ENCODE measurements at places on chromosomes 5 and 9.

DNA sequence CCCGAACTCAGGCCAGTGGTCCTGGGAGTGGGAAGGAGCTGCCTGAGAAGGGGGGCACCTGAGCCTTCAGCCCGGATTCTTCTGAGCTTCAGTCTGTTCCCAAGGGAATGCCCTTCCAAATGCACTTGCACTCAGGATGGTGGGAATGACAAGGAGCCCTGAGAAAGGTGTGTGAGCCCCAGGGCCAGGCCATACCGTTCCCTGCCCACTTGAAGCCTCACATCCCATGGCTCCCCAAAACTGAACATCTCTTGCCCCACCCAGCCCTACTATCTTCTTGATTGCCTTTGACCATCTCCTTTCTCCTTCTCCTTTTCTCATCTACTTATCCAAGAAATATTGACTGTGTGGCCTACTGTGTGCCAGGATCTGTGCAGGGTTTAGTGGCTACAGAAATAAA, 84.4 kb upstream of the HSPA9 start:
- DNase-seq, result no peak

- no peak for DNase-seq
Measured at GRCh38 chr5:62935660-62936059, 357.0 kb downstream of the LRRC70 start.

- DNase-seq, result no peak
Measured at GRCh38 chr5:107806705-107807104, 136.0 kb upstream of the EFNA5 start.

GRCh38 chr9:76985581-76985980, 33.9 kb upstream of the FOXB2 start:
- no peak for DNase-seq

- DNase-seq, result no peak
Measured at GRCh38 chr9:135321580-135321979, 158.0 kb upstream of the PPP1R26 start.

DNA sequence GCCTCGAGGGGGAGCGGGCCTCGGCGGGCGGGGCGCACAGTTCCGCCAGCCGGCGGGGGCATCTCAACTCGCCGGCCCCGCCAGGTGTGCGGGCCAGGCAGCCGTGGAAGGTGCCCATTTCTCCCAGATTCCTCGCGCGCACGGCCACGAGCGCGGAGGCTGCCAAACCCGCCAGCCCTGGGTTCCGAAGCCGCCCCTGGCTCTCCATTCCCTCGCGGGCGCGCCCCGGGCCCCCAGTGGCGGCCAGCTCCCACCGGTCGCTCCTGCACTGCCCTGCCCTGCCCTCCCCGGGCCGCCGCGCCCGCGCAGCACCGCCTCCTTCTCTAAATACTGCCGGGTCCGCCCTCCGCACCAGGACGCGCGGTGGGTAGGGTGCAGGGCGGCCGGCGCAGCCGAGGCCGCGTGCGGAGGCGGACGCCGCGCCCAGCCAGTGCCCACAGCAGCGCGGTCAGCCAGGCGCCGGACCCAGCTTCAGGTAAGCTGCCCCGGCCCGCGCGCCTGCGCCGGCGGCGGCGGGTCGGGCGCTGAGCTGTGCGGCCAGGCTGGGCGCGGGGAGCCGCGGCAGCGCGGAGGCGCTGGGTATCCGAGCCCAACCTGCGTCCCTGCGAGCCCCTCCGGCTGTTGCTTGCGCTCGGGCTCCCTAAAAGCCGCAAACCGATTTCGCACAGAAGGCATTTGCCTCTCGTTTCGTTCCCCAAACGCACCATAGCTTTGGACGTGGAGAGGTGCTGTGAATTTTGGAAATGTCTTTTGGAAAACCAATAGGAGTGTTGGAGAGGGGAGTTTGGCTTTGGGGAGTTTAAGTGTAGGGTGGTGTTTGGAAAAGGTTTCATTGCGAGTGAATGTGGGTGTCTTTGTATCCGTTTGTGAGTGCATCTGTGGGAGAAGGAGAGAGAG, at the start of gene TMEM171:
TSS of gene TMEM171 (plus strand) at position 354 of the 897 bp plus-strand sequence. CDS start 2,799 bp downstream, outside the sequence.
- DNase-seq, result no peak

- DNase-seq, result no peak
Measured at GRCh38 chr5:78771260-78772205, 123.0 kb upstream of the LHFPL2 start.

DNA sequence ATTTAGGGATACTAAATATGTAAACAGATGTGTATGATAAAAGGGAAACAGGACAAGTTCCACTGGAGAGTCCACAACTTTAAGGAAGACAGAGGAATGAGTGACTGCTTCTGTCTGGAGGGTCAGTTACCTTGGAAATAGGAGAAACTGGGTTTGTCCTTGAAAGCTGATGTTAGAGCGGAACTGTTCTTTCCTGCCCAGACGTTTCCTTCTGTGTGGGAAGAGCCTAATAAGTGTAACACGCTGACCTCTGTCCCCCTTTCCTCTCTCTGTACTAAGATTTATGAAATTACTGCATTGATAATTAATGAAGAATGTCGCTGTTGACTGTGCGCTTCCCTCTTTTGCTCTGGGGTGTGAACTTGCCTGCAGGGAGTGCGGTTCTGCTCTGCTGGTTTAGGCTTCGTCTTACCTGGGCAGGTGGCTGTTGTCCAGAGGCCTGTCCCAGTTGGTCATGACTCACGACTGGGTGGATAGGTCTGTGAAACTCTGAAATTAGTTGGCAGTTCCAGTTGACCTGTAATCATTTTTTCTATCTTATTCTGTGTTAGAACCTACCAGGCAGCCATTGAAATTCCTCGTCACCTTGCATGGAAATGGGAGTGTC, 126.8 kb downstream of the MTRR start:
- DNase-seq, result no peak

GRCh38 chr9:68808338-68808890, 103.4 kb downstream of the PIP5K1B start:
- peak; percentile 84 for DNase-seq

GRCh38 chr5:58403822-58404433, 56.0 kb downstream of the PLK2 start:
- no peak for DNase-seq

DNA sequence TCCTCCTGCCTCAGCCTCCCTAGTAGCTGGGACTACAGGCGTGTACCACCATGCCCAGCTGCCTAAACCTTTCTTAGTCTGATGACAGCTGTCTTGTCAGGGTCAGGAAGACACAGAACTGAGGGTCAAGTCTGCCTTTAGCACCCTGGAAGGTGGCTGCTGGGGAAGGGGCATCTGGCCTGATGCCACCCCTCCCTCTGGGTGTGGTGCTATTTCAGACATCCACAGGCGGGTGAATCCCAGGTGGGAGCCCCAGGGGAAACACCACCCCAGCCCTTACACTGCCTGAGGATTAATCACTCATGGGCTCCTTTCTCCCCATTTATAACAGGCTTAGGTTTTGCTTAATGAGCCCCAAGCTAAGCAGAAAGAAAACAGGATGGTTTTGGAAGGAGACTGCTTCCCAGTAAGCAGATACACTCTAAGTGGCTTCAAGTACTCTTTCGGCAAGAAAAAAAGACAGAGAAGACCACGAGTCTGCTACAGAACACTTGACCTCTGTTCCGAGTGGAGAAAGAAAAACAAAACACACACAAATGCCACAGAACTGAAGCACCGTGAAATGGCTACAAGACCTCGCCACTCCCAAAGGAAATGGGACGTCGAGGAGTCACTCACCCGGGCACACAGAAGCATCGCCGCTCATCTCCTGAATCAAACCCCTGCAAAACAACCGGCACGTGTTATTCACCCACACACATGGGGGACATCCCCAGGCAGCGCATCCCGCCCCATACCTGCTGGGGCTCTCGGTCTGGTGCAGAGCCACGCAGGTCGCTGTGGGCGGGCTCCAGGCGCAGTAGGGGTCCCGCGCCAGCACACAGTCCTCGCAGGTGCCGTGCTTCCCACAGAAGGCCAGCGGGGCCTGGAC, 62.4 kb downstream of the SECISBP2 start:
- no peak for DNase-seq

GRCh38 chr5:57411982-57412381, 70.6 kb downstream of the ACTBL2 start:
- DNase-seq, result no peak

DNA sequence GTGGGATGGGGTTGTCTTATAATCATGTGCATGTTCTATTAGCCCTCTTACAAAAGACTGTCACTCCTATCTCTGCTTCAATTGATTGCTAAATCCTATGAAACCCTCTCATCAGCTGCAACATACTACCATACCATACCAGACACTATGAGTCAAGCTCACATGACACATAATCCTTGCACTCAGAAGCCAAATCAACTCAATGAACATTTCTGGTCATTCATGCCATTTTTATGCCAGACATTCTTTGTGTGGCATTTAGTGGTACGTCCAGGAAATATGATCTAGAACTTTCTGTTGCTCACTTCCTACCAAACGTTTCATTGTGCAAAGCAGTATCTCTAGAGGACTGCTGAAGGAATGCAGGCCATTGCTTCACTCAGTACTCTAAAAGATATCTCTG, 159.2 kb upstream of the GNA14 start:
- DNase-seq, result no peak

DNA sequence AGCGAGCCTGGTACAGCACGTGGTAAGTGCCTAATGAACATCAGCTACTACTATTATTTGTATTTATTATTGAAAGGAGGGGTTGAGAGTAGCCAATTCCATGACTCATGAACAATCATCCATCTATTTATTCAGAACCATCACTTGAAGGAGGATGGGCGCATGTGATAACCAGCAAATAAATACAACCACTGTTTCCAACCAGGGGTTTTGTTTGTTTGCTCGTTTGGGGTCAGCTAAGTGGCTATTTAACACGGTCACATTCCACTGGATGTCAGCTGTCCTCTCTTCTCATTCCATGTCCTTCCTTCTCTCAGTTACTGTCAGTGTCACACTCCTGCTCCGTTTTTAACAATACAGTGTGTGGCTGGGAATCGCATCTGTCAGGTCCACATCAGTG, 8.6 kb downstream of the RAPGEF1 start:
- DNase-seq, result no peak

- DNase-seq, result no peak
Measured at GRCh38 chr9:93930070-93930469, 25.1 kb downstream of the BARX1 start.

- no peak for DNase-seq
Measured at GRCh38 chr5:180130291-180130869, 58.8 kb upstream of the RNF130 start.

- DNase-seq, result no peak
Measured at GRCh38 chr9:99488131-99489059, 266.3 kb downstream of the SEC61B start.

GRCh38 chr9:35814106-35814840, 569 bp downstream of the HINT2 start:
- no peak for DNase-seq

- no peak for DNase-seq
Measured at GRCh38 chr5:102498271-102499034, at the start of gene SLCO6A1. SLCO6A1 (minus strand) TSS chr5:102499001; CDS start chr5:102498844, 157 bp downstream.

DNA sequence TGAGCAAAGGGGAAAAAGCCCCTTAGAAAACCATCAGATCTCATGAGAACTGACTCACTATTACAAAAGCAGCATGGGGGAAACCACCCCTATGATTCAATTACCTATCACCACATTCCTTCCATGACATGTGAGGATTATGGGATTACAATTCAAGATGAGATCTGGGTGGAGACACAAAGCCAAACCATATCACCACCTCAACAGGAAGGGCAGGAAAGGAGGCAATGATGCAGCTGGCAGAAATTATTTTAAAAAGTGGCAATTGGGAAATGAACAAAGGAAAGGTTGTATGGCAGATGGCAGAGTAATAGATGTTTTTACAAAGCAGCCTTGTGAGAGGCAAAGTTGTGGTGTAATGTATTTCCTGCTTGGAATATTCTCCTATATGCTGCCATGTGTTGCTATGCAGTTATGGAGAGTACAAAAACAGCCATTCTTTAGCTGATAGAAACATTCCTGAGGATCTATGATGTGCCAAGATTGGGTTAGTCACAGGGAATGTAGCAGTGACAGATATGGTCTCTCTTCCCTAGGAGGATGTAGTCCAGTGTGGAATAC, 138.8 kb downstream of the SMC2 start:
- DNase-seq, result no peak

- DNase-seq, result no peak
Measured at GRCh38 chr9:93465855-93466254, 12.5 kb upstream of the FAM120AOS start.

- DNase-seq, result no peak
Measured at GRCh38 chr5:53326424-53327153, 153.8 kb upstream of the FST start.

DNA sequence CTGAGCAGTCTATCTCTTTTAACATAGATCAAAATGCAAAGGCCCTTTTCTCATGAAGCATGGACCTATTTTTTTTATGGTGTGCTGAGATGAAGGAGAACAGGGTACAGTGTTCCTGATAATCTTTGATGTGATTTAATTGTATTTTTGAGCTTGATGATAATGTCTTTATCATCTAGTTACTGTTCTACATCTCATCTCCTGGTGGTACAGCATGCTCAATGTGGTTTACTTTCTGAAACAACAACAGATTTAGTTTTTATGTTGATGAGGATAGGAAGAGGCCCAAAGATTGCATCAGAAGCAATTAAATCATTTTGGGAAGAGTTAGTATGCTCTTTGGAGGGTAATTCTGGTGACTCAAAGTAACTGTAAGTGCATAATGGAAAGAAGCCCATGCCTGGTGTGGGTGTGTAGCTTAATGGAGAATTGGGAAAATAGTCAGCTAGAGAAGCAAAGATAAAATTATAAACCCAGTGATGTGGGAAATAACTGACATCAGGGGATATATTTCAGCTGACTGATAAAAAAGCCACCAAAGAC, 123.0 kb upstream of the KCNN2 start:
- DNase-seq, result no peak

DNA sequence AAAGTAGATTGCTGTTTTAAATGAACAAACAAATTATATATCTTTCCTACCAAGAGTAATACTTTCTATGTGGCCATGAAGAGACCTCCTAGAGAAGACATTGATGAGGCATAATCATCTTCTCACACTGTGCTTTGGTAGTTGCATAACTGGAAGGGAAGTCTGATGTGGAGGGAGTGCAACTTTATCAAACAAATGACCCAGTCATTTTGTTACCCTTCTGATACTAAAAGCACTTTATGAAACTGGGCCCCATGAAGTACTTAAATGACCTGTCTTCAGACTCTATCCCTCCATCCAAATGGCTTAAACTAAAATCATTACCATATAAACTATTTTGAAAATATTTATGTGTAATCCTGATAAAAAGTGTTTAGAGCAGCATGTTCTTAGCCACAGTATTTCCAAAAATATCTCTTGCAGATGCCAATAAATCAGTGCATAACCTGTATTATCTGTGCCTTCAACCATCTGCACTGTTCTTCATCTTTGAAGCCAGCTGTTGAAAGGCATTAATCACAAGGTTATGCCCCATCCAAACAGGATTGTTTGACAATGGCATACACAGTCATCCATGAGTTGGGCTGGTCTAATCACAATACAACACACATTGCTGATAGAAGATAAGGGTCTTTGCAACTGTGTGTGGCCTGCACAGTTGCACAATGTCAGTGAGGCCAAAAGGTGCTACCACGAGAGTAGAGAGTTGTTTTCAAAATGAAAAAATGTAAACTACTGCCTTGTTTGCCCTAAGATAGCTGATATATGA, 31.9 kb upstream of the MIER3 start:
- no peak for DNase-seq

GRCh38 chr9:133113163-133113948, 7.7 kb downstream of the RALGDS start:
- no peak for DNase-seq

- DNase-seq, result no peak
Measured at GRCh38 chr9:76571288-76571687, 112.3 kb downstream of the GCNT1 start.
